ENCODE measurements at places on chromosomes 5 and 9.

GRCh38 chr9:89687188-89687587 is 82.4 kb downstream of the GADD45G start:
- no peak for DNase-seq

DNA sequence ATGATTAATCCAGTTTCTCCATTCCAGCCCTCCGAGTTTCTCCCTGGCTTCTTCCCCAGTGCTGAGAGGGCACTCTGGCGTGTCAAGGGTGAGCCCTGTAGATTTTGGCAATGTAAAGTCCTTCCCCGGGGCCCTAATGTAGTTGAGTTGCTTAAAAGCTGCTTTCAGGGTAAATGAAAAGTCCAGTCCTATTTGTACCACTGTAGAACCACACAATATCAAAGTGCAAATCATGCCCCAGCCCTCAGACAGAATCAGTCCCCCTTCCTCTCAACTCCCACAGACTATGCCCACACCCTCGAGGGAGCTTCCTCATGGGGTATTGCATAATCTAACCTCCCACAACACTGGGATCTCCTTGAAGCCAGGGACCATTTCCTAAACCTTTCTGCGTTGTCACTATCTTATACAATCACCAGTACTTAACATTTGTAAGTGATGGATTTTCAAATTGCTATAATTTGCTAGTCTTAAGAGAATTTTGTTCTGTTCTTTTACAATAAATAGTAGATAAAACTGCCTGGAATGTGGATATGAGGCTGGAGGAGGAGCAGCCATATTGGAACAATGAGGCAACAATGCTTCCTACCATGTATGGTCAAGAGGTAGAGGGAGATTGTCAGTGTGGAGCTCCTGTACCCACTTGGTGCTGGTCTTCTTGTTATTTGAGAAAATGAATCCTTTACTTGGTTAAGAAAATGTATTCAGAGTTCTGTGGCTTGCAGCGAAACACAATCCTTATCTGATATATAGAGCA is 34.4 kb downstream of the ZNF366 start:
- no peak for DNase-seq

DNA sequence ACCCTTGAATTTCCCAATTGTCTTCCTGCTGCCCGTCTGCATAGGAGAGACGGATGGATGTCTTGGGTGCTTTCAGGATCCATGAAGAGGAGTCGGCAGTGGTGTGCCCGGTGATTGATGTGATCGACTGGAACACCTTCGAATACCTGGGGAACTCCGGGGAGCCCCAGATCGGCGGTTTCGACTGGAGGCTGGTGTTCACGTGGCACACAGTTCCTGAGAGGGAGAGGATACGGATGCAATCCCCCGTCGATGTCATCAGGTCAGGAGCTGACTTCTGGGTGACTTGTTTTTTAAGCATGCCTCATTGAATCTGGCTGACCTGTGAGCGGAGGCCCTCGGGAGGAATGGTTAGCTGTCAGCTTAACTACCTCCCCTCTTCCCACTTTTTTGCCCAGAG is 24.2 kb downstream of the GALNT12 start:
- DNase-seq: no peak

- no peak for DNase-seq
Measured at GRCh38 chr9:86277072-86277471, 5.3 kb downstream of the ISCA1 start.

DNA sequence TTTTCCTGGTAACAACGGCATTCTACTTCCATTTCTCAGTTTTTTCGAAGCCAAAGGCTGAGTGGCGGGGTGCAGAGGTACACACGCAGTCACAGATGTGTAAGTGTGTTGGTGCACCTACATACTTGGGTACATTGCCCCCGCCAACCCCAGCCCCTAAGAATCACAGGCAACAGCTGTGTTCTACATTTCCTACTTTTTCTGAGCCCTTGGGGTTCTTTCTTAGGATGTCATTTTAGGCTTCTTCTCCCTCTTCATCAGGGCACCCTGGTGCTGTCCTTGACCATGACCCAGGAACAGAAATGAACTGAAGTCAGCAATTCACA is 104.8 kb downstream of the PAX5 start:
- no peak for DNase-seq

DNA sequence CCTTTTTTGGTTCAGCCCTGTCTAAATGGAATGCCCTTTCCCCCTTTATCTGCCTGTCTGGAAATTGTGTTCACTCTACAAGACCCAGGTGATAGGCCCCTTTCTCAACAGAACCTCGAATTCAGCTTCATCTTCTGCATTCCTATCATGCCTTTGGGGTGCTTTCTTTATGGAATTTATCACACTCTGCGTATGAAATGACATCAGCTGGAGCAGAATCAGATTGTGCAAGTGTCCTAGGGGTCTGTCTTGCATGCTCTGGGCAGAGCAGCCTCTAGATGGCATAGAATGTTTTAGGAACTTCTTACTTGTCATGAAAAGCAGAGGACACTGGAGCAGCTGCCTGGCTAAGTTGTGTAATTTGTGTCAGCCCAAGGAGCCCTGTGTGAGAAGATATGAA is 84.9 kb downstream of the ISL1 start:
- DNase-seq: no peak

GRCh38 chr5:88474574-88474973 is 205.9 kb upstream of the TMEM161B start:
- DNase-seq: no peak

DNA sequence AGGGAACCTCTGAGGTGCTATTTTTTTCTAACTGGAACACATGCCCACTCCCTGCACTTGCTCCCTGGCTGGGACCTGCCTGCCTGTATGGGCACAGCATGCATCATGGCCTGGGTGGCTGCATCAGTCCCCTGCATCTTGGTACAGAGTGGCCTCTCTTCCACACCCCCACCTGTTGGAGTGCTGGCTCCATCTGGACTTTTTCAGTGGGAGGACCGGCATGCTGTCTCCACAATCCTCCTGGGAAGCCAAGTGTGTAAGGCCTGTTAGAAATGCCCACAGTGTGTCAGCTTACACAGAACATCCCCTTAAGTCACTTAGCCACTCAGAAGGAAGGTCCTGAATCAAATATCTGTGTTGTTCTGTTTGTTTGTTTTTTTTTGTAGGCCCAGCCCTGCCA is 102.9 kb downstream of the MARCHF3 start:
- DNase-seq: no peak

- no peak for DNase-seq
Measured at GRCh38 chr5:109654455-109654854, 35.3 kb upstream of the MAN2A1 start.

DNA sequence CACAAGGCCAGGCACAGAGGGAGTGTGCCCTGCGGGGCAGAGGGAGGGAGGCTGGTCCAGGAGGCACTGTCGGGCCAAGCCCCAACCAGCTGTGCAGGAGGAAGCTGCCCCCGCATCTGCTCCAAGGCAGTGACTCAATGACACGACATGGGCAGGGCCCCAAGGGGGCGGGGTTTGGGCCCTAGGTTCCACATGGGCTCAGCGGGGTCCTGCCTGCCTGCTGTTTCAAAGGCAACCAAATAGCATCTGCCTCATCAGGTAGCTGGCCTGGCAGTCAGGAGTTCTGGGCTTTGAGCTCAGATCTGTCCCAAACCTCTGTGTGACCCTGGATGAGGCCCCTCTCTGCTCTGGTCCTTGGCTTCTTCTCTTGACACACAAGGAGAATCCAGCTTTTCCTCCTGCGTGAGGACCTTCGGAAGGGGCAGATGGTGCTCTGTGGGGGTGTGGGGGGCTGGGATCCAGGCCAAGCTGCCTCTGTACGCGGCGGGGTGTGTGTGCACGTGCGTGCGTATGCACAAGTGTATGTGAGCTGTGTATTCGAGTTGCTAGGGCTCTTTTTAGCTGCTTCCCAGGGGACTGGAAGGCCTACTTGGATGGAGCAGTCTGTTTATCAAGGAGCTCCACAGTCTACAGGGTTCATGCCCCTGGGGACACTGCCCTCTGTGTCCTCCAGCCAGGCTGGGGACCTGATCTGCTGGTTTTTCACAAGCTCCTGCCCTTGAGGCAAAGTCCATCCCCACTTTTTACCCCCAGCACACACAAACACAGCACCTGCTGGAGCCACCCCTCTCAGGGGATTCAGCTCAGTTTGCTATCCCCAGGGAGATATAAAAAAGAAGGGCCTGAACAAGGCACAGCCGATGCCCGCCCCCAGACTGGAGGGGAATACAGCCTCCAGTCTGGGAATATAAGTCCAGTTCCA is 138.9 kb downstream of the RGS3 start:
- DNase-seq: no peak

DNA sequence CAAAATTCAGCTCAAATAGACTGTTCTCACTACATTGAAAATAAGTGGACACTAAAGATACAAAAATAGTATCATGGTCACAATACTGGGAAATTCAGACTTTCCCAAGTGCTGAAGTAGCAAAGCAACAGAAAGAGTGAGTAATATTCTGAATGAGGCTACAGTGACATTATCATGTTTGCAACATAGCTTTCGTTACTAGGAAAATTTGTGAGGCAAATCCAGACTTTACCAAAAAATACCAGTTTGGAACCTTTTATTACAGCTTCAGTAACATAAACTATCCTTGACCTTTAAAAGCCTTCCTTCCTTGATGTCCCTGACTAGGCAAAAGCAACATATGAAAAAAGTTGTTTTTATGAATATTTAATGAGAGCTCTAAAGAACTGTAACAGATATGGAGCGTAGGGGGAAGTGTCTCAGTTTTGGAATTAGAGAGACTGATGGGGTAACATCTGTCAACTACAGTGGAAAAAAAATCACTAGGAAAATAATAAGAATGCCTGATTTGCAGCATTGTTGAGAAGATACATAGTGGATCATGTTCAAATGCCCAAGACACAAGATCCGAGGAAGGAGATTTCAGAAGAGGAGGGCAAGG is 312.9 kb downstream of the ADGRV1 start:
- no peak for DNase-seq

GRCh38 chr9:135136991-135137832 is 49.7 kb downstream of the OLFM1 start:
- DNase-seq: no peak

- DNase-seq: no peak
Measured at GRCh38 chr5:42419294-42419693, 3.9 kb upstream of the GHR start.

DNA sequence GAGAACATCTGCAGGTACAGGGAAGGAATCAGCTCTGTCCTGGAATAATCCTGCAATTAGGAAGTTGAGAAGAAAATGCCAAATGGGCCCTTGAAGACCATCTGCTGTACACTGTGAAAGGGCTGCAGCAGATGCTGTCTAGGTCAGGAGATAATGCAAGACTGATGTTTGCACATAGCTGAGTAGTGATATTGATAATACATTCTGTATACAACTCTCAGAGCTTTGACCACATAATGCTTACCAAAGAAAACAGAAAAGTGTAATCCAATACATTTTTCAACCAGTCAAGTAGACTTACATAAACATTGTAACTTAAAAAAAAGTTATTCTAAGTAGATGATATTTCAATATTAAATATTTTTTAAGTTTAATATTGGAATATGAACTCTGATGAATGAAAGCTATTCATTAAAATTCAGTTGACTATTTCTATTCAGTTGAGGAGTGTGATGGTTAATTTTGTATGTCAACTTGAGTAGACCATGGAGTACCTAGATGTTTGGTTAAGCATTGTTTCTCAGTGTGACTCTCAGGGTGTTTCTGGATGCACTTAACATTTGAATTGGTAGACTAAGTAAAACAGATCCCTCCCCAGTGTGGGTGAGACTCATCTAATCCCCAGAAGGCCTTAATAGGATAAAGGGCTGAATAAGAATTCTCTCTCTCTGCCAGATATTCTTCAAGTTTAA is 380.1 kb upstream of the PRR16 start:
- DNase-seq: no peak

- no peak for DNase-seq
Measured at GRCh38 chr9:136865768-136866103, 372 bp downstream of the EDF1 start.

- no peak for DNase-seq
Measured at GRCh38 chr9:130892477-130893304, 3.9 kb downstream of the QRFP start.

DNA sequence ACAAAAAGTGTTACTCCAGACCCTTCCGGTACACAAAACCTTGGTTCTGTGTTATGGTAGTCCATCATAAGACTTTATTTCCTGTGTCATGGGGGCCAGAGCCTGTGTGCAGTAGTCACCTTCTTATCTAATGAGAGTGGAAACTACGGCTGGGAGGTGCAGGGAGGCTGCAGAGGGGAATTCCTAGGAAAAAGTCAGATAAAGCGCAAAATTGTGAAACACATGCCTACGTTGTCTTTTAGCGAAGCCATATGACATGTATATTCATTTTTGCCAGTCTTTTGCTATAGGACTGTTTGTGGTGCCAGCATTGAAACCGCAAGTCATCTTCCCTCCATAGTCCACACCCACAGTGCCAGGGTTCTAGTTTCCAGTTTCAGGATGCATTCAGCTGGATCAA is 80.7 kb downstream of the PPARGC1B start:
- DNase-seq: no peak

DNA sequence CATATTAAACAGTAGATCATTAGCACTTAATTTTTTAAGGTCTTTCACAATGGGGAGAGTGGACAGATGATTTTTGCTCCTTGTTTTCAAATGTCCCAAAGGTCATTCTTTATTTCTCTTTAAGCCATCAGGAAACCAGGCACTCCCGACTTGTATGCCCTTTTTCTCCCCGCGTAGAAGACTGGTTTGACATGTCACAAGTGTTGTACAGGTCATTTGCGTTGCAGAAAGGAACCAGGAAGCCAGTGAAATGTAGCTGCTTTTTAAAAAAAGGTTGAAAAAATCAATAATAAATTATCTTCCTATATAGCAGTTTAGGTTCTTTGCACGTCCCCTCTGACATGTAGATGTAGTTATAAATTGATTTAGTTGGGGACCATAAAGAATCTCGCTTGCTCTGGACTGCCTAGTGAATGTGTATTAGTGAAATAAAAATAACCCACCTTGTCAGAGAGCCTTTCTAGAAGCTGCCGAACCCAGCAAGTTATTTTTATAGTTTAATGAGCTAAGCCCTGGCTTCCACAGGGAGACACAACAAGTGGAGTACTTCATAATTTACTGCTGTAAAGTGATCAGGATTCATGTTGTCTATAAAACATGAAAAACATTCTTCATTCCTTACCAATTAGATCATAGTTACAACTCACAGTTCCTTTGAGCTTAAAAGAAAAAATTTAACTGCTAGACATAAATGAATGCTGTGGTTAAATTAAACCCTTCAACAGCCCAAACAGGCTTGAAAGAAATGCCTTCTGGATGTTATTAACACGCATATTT is 404.6 kb downstream of the CSNK1G3 start:
- peak; percentile 2 for DNase-seq

DNA sequence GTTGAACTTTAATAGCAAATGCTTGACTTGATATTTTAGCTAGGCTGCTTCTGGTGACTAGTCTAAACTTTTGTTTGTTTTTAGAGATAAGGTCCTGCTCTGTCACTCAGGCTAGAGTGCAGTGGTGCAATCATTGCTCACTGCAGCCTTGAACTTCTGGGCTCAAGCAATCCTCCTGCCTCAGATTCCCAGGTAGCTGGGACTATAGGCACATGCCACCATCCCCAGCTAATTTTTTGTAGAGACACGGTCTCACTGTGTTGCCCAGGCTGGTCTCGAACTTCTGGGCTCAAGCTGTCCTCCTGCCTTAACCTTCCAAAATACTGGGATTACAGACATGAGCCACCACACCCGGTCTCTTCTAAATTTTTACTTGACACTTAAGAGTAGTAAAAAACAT is 20.7 kb downstream of the CDC37L1 start:
- DNase-seq: no peak

GRCh38 chr9:123821619-123822018 is 108.3 kb downstream of the DENND1A start:
- no peak for DNase-seq
